ENCODE measurements at places on chromosomes 7 and 10.

GRCh38 chr10:5073659-5074058 lies 20.6 kb upstream of the AKR1C3 start:
- DNase-seq: no peak

DNA sequence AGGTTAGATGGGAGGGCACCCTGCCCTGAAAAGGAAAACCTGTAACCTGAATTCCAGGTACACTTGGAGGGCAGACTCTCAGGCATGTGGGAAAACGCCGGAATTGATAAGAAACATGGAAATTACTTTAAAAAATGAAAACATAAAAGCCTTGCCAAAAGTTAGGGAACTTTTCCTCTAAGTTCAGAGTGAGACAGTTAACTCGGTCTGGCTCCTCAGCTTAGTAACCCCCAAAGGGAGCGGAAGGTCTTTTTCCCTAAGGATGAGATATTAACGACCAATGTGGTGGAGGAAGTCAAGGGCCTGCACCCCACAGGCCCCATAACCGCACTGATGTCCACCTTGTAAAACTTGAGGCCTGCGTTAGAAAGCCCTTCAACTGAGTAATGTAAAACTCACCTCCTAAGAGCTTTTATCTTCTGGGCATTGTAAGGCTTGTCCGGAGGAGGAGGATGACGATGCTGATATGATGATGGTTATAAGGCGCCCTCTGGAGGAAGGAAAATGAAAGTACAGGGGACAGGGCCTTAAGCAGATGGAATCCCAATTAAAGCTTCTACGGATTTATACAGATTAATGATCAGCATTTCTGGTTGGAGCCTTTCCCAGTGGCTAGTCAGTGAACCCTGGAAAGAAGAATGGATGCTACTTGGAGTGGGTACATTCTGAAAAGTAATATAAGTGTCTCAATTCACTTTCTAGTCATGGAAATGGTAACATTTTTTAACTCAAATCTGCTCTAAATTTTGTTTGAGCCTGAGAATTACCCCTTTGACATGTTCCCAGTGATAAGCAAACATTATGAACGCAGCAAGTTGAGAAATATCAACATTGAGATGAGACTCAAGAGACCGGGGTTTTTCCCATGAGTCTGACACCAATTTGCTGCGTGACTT lies 694 bp downstream of the COL1A2 start:
- DNase-seq: peak; percentile 64

DNA sequence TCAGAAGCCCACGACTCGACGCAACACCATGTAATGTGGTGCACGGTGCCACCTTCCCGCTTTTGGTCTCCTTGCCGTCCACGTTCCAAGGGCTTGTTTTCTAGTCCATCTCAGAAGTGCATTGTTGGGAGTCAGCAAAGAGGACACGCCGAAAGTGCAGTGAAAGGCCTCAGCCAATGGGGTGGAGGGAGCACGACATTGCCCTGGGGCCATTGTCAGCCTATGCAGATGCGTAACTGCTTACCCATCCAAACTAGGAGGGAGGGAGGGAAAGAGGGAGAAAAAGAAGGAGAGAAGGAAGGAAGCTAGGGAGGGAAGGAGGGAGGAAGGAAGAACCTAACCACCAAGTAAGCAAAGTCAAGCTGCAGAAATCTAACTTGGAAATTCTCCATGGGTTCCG lies 202.4 kb downstream of the CCDC3 start:
- no peak for DNase-seq

DNA sequence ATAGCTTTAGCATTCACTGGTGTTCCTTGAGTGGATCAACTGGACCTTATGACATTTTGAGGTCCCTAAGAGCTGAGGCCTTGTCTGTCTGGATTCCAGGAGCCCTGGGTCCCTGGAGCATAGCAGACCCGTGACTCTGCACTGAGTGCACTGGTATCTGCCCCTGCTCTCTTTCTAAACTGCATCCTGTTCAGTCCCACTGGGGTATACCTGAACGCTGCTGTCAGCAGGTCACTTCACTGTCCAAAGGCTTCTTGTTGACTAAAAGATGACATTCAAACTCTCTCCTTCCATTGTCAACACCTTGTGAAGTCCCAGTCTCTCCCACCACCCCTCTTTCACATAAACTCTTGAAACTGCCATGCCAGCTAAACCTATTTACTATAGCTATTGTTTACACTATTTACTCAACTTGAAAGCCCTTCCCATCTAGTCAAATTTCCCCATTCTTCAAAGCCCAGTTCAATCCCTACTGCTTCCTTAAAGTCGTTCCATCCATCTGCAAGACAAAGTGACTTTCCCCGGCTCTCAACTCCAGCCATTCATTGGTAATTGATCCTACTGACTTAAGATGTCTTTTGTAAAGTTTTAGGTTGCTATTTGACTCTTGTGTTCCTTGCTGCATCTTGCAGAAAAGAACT lies 523.3 kb downstream of the KCNMA1 start:
- no peak for DNase-seq

GRCh38 chr10:60870803-60871202 lies 73.2 kb downstream of the RHOBTB1 start:
- no peak for DNase-seq

DNA sequence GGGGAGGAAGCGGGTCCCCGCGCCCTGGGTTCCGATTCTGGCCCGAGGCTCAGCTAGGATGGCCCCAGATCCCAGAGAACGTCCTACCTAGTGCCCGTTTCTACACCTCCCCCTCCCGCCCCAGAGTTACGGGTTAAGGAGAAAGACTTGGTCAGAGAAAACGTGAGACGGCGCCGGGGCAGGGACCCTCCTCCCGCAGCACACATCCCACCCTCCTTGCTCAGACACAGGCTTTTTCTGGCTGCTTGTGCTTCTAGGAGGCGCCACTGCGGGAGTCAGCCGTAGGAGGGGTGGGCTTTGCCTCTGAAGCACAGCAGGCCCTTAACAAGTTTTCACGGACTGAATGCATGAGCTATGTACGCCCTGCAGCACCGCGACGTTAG lies 104.9 kb upstream of the LEP start:
- no peak for DNase-seq

Data from NCI-H226 (cell line).